ENCODE measurements at places on chromosomes 5 and 9. TPM values are rescaled to one million over a fixed set of nuclear protein-coding genes. Genes with fewer than 3 reads are reported as not detected.

HTR1A gene
- total RNA-seq, result not detected

LRRTM2 gene
- total RNA-seq, result not detected

SPATA31A3 gene
- not detected for total RNA-seq

F2RL2 gene
- total RNA-seq, result 0.09 TPM

FOXI1 gene
- total RNA-seq, result not detected

AP3B1 gene
- total RNA-seq, result 42.2 TPM

CCL27 gene
- not detected for total RNA-seq

DNAH5 gene
- total RNA-seq, result not detected

PKD2L2 gene
- not detected for total RNA-seq

IZUMO3 gene
- total RNA-seq, result not detected

MGAT4B gene
- total RNA-seq, result 133 TPM

PAEP gene
- 0.51 TPM for total RNA-seq

MYO10 gene
- total RNA-seq, result 0.24 TPM

PCDHGA6 gene
- 0.11 TPM for total RNA-seq

NEUROG1 gene
- not detected for total RNA-seq

LHX6 gene
- 13.4 TPM for total RNA-seq

ARHGEF28 gene
- total RNA-seq, result 0.07 TPM

TLE1 gene
- 0.20 TPM for total RNA-seq

OR1L4 gene
- not detected for total RNA-seq

GLE1 gene
- 35.0 TPM for total RNA-seq

C5orf63 gene
- 6.6 TPM for total RNA-seq

OR1J2 gene
- not detected for total RNA-seq

PCDHB10 gene
- not detected for total RNA-seq

ZNF782 gene
- 4.9 TPM for total RNA-seq

NUP155 gene
- 114 TPM for total RNA-seq

CTSV gene
- not detected for total RNA-seq

ACSL6 gene
- total RNA-seq, result 1.5 TPM

NTNG2 gene
- 0.42 TPM for total RNA-seq

TTC23L gene
- 0.11 TPM for total RNA-seq

ANKRD31 gene
- total RNA-seq, result 0.04 TPM

IL13 gene
- total RNA-seq, result not detected

CDHR2 gene
- 0.62 TPM for total RNA-seq

MUSK gene
- not detected for total RNA-seq

RNF145 gene
- total RNA-seq, result 35.4 TPM

TSSK1B gene
- not detected for total RNA-seq

CAMK4 gene
- total RNA-seq, result 0.35 TPM

MAT2B gene
- 43.0 TPM for total RNA-seq

ZNF618 gene
- 13.7 TPM for total RNA-seq

NRG2 gene
- not detected for total RNA-seq

PCDHA1 gene
- not detected for total RNA-seq

CDC20B gene
- not detected for total RNA-seq

MYMK gene
- not detected for total RNA-seq

DAPK1 gene
- 24.4 TPM for total RNA-seq
